ENCODE measurements at places on chromosomes 1 and 21.

DNA sequence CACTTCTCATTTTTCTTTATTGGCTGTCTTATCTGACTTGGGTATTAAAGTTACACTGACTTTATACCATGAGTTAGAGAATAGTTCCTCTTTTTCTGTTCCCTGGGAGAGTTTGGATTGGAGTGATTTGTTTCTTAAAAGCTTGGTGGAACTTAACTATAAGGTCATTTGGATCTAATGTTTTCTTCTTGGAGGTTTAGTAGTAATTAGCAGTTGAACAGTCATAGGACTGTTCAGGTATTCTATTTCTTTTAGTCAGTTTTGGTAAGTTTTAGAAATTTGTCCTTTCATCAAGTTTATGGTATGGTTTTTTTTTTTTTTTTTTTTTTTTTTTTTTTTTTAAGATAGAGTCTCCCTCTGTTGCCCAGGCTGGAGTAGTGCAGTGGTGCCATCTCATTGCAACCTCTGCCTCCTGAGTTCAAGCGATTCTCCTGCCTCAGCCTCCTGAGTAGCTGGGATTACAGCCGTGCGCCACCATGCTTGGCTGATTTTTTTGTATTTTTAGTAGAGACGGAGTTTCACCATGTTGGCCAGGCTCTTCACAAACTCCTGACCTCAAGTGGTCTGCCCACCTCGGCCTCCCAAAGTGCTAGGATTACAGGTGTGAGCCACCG is 6.3 kb downstream of the TTC3 start:
- DNase-seq = no peak

GRCh38 chr1:177983077-177983476 is 13.2 kb upstream of the SEC16B start:
- DNase-seq = no peak

- peak; percentile 63 for DNase-seq
These were observed 823 bp upstream of the SYF2 start for GRCh38 chr1:25232866-25233784.

GRCh38 chr1:112380356-112380755 is 15.7 kb upstream of the CTTNBP2NL start:
- DNase-seq = no peak

DNA sequence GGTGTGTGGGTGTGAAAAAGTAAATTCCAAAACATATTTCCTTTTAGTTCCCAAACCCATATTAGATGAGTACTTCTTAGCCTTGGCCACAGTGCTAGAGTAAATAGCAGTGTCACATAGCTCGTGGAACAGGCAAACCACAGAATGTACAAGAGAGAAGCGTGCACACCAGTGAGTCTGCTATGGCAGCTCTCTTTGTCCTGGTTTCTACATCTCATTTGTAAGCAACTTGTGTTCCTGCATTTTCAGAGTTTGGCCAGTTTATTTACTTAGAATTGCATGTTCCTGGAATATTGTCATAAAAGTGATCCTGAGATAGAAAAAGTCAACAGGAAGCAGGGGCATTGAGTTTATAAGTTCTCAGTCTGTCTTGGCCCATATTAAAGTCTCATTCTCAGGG is 142.1 kb downstream of the DHRS3 start:
- DNase-seq = no peak

GRCh38 chr1:34833711-34834110 is 25.8 kb downstream of the SMIM12 start:
- no peak for DNase-seq

DNA sequence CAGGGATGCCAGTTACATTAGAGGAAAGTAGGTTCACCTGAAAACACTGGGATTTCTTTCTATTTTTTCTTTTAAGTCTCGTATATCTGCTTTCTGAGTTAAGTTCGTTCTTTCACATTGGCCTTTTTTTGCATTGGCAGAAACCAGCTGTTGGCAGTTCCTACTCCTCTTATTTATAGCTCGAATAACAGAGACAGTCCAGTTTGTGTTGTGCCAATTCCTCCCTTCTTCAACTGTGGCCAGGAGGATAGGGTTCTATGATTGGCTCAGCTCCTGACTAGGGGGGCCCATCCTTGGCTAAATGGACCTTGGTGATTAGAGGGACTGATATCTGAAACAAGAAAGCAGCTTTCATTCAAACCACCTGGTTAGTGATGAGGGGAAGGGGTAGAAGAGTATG is 115.8 kb downstream of the RPS6KC1 start:
- no peak for DNase-seq

GRCh38 chr1:162536511-162536910 is 25.0 kb upstream of the UAP1 start:
- DNase-seq = peak; percentile 46

GRCh38 chr1:26790551-26790953 is 2.8 kb downstream of the PIGV start:
- no peak for DNase-seq

GRCh38 chr21:41662761-41663160 is 104.1 kb downstream of the RIPK4 start:
- DNase-seq = no peak

DNA sequence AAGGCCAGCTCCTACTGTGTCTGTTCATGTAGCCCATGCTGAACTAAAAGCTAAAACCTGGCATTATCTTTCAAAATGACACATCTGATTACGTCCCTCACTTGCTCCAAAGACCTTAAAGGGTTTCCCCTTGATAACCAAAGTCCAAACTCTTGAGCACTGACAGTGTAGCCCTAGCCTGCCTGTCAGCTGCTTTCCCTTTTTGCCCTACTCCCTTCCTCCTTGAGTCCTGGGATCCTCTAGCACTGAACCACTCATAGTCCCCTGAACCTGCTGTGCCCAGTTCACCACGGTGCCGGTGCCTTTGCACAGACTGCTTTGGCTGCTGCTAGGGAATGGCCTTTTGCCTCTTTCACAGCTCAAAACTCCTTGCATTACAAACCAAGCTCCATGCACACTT is 67.5 kb downstream of the PLXNA2 start:
- no peak for DNase-seq

DNA sequence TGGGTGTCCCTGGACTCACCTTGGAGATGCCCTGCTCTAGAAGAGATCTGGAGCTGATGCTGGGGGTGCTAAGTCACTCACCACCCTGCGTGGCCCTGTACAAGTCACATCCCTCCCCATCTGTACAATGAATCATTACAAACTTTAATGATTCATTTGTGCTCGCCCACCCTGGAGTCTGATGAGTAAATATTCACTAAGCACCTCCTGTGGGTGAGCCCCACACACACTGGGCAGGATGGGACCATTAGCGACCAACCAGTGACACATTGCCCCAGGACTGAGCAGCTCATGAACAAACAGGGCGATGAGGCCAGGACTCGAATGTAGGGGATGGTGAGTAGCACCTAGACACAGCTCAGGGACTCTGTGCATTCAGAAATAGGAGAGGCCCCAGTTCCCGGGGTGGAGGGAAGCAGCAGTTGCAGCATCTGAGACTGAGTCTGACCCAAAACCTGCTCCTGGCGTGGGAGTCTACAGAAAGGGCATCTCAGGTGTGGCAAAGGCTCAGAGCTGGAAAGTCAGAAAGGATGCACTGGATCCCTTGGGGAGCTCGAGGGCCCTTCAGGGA is 18.1 kb upstream of the PDZK1IP1 start:
- DNase-seq = peak; percentile 81

- no peak for DNase-seq
These were observed 98.1 kb upstream of the CXADR start for GRCh38 chr21:17414766-17415165.

GRCh38 chr1:224502459-224503160 is 68.0 kb upstream of the WDR26 start:
- DNase-seq = no peak

GRCh38 chr1:162285149-162285561 is 91.5 kb downstream of the SPATA46 start:
- no peak for DNase-seq

DNA sequence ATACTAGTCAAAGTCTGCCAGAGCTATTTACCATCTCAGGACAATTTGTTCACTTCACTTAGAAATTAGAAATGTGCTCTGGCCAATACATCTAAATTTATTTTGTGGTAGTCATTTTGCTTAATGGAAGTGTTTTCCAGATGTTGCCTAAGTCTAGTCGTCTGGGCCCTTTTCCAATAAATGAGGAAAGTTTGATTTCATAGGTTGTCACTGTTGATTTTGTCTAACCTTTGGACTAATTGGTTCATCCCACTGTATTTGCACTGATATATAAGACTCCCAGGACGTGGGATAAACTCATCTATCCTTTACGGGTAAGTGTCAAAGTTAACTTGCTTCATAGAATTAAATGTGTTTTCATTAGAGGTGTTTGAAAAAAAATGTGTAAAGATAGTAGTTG is 79.1 kb downstream of the TPR start:
- DNase-seq = no peak

DNA sequence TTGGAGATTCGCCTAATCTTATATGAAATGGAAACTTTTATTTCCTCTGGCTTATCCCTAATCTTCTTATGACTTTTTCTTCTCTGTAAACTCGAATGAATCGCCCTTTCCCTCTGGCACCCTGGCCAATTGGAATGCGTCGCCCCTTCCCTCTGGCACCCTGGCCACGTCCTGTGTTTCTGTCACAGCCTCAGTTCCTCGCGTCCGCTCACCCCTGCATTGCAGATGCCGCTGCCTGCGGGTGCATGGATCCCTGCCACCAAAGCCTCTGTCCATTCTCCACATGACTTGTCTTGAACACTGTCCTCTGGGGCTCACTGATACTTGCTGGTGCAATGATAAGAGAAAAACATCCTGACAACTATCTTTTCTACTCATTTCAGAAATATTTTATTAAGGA is 104.6 kb downstream of the ADARB1 start:
- no peak for DNase-seq

DNA sequence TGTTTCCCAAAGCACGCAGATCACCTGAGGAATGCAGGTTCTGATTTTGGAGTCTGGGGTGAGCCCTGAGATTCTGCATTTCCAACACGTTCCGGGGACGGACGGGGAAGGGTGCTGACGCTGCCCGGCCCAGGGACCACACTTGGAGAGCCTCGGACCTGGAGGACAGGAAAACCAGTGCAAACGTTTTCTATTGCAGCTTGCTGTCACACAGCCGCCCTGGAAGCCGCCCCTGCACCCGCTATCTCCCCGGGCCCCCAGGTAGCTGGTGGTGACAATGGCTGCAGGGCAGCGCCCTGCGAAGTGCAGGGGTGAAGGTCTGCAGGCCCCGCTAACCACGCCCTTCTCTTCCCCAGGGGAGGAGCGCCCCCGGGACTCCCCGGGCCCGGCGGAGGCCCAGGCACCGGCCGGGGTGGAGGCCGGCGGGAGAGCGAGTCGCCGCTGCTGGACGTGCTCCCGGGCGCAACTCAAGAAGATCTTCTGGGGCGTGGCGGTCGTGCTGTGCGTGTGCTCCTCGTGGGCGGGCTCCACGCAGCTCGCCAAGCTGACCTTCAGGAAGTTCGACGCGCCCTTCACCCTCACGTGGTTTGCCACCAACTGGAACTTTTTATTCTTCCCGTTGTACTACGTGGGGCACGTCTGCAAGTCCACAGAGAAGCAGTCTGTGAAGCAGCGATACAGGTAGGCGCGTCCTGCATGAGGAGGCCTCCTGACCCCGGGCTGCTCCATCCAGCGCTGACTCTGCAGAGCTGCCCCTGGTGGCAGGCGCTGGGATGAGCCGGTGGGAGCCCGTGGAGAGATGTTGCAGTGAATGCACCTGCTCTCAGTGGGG is 142.0 kb upstream of the COA6 start:
- DNase-seq = no peak

DNA sequence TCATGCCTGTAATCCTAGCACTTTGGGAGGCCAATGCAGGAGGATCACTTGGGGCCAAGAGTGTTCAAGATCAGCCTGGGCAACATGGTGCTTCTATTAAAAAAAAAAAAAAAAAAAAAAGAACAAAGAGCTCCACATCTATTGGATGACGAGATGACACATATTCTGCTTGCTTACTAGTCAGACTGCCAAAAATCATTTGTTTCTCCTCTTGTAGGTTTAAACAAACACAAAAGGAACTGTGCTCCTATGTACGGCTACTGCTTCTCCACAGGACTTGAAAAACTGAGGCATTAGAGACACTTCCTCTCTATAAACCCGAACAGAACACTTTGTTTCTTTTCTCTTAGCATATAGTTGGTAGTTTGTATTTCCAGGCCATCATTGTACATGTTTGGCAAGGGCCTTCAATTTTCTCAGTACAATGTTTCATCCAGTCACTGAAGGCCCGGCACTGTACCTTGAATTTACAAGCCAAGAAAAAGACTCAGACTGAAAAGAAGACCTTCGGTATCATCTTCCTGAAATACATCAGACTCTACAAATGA is 6.0 kb downstream of the TRIT1 start:
- DNase-seq = no peak

- no peak for DNase-seq
These were observed 44.8 kb upstream of the SPOCD1 start for GRCh38 chr1:31860581-31860980.

DNA sequence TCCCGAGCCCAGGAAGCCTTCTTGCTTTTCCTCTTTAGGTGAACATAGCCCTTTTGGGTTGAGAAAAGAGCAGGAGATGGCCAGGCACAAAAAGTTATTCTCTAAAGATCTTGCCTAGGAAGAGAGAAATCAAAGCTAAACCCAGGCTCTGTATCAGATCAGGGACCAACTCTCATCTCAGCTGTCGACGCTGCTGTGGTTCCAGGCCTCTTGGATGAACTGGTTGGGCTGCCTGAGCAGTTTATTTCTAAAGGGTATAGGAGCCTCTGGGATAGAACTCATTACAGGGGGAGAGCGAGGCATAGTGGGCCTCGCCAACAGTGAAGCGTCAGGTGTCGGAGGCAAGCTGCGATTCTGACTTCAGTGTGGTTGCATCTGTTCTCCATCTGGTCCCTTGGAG is 82.6 kb upstream of the F3 start:
- DNase-seq = no peak

All from RCC 7860 (cell line).